Stimulated activated CD4-positive, alpha-beta T cell treated with anti-CD3 and anti-CD28 coated beads, Interleukin-4, amount 100 ng/mL, for 48 hours (primary cell): ENCODE measurements at places on chromosomes 5 and 9.

DNA sequence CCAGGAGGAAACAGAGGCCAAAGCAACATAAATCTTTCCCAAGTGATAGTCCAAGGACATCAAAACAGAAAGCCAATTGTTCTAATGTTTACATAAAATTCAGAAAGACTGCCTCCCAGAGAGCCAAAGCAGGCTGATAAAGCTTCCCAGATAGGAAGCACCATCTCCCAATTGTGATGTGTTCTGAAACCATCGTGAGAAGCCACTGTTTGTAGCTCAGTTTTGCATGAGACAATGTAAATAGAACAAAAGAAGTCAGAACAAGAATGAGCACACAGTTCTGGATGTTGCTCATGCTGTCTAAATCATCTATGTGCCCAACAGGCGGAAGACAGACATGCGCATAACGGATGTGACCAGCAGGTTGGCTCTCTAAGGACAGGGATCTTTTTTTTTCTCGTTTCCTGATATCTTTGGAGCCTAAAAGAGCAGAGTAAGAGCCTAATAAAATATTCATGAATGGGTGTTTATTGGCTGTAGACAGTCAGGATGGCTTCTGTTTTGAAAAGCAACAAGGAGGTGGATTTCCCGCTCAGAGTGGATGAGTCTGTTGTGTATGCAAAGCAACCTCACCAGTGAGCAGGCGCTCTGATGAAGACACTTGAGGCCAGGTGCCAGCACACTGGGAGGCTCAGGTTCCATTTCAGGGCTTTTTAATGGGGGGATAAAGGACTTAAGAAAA, 113.6 kb downstream of the GNA14 start:
- no peak for DNase-seq

DNA sequence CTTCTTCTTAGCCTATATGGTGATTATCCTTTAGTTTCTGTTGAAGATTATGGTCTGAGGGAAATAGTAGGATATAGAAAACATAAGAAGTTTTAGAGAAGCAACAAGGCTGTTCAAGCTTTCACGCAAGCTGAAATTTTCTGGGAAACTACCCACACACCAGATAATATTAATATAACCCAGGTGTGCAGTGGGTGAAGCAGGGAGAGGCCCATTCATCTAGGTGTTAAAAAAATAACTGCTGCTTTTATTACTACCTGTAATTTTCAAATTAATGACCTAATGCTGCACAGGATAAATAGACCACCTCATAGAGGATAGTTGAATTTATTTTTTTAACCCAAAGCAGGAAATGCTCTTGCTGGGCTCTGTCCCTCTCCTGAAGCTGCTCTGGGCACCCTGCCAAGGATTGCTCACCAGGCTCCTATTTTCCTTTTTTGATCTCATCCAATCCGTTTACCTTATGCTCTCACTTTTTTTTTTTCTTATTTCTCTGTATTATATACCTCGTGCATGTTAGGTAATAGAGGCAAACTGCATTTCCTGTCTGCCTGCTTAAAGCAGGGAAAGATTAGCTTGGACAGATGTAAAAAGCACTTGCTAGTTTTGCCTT, 124.3 kb upstream of the SLC12A2 start:
- no peak for DNase-seq

GRCh38 chr5:36482812-36483211, 123.6 kb upstream of the SLC1A3 start:
- no peak for DNase-seq

- DNase-seq = no peak
Observed at GRCh38 chr5:113705657-113706056, 192.2 kb downstream of the YTHDC2 start.

- DNase-seq = no peak
Observed at GRCh38 chr5:58447226-58447625, 12.7 kb downstream of the PLK2 start.

DNA sequence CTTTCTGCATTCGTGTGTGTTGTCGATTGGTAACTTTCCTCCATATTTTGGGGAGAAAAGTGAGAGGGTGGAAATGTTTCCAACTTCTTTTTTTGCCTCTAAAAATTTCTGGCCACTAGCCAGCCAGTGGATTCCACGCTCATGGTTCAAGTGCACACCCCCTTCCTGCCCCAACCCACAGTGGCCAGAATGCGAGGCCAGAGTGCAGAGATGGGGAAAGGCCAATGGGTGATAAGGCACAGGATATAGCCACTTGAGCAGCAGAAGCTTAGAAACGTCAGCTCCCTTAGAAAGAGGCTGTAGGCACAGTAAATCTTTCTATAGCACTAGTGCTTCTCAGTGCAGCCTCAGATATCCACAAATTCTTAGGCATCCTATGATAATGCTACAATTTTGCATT, 75.8 kb upstream of the ADRB2 start:
- no peak for DNase-seq

DNA sequence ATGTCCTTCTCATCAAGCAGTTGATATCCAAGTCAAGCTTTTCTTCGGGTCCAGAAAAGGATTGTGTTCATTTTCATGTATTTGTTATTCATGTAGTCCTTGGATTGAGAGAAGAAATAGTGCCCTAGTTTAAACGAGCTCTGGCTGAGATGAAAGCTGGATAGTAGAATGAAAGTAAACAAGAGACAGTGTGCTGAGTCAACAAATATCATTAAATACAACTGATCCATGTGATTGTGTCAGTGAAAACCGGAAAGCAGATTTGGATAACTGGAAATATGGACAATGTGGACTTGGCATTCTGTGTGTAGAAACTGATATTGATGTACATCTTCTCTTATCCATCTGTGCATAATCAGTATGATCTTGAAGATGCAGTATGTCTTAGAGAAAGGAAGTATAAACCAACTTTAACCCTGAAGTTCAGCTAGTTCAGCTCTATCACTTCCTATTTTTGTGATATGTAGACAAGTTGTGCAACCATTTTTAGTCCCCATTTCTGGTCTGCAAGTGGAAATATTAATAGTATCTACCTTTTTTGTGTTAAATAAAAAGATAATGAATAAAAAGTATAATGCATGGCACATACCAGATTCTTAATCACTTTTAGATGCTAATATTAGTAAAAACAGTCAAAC, 4.4 kb downstream of the MUSK start:
- no peak for DNase-seq

DNA sequence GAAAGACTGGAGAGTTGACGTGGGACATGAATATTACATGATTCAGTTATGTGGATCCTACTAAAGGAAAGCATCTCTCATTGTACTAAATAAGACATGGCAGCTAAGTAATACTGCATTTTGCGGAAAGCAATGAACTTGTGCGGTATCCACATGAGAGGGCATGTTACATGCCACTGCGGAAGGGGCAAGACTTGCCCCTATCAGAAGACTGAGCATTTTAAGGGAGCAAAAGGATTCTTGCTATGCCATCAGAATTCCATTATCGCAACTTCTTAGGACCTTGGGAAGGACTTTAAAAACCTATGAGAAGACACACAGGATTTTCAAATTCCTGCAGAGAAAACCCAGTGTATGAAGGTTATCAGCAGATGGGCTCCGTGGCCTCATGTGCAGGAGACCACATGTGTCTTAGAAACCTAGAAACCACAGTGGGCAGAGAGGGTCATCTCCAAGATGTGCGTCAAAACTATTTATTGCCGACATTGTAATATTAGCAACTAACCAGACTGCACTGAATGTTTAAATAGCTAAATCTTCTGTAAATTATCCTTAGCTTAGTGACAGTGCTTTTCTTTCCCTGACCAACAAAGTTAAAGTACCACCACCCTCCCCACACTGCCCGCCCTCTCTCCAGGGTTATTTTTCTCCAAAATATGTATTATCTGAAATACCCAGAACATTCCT, 457.7 kb downstream of the ICE1 start:
- DNase-seq = no peak

DNA sequence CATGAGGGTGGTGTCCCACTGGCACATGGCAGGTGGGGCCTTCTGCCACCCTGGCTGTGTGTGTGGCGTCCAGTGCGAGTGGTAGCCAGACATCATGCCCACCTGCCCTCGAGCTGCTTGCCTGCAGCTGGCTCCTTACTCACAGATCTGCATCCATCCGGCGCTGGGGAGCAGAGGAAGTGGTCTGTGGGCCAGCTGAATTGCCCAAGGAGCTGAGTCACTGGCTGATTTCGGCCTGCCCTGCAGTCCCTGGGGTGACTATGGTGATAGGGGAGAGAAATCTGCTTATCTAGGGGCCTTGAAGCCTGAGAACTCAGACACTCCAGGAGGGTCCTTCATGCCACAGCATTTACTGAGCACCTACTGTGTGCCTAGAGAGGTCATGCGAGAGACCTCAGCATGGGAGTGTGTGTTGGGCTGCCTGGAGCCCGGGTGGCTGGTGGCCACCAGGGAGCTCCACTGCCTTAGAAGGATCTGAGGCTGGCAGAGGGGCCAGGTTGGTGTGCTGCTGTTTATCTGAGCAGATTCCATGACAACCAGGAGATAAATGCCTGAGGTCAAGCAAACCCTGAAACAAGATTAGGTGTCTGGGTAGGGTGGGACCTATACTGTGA, 57.1 kb downstream of the SLC22A5 start:
- DNase-seq = peak; percentile 66

- DNase-seq = no peak
Observed at GRCh38 chr5:112930082-112930344, 8.0 kb upstream of the REEP5 start.

GRCh38 chr5:37248970-37249814, at the start of gene CPLANE1:
Gene CPLANE1, minus strand, starts transcription at chr5:37249376. Its CDS starts 1,678 bp downstream, at chr5:37247698.
- peak; percentile 58 for DNase-seq

DNA sequence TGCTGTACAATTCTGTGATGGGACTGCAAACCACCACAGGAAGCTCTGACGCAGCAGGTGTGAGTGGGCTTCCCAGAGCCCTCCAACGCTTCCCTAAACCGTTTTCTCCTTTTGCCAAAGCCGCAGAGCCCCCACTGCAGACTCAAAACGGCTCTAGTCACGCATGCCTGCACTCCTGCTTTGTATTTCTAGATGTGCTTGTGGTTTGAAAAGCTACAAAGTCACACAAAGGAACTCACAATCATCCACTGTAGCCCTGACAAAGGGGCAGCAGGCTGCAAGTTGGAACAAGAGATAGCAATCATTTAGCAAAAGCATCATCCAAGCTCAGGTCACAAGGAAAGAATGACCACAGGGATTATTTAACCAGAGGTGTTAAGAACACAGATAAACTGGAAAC, 79.3 kb downstream of the PTPN3 start:
- DNase-seq = no peak

DNA sequence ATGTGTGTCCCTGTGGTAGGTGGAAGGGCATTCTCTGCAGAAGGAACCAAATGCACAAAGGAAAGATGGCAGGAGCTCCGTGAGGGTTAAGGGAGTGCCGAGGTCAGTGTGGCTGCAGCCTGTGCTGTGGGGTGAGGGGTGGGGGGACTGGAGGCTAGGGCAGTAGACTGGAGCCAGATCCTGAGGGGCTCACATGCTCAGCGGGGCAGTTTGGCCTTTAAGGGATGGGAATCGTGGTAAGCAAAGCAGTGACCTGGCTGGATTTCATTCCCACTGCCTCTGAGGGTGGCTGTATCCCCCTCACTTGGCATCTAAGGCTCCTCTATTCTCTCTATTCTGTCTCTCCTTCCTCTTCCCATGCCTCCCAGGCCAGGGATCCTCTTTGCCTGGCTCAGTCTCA, 15.6 kb downstream of the PITX1 start:
- DNase-seq = no peak

GRCh38 chr9:83182071-83182470, 119.1 kb upstream of the RASEF start:
- no peak for DNase-seq

DNA sequence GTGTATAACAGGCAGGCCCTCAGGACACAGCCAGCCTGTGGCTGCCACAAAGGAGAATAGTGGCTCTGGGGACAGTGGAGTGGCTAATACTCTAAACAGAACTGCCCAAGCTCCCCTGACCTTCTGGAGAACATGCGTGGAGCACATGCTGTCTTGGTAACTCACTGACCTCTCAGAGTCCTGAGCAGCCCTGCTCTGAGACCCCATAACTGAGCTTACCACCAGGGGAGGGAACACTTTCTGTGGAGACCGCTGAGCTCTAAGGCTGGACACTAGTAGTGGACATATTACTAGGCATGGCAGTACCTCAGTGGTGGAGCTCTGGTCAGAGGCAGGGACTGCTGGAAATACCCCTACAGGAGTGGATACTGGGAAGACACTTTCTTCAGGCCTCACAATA, 60.2 kb upstream of the SPTLC1 start:
- no peak for DNase-seq

DNA sequence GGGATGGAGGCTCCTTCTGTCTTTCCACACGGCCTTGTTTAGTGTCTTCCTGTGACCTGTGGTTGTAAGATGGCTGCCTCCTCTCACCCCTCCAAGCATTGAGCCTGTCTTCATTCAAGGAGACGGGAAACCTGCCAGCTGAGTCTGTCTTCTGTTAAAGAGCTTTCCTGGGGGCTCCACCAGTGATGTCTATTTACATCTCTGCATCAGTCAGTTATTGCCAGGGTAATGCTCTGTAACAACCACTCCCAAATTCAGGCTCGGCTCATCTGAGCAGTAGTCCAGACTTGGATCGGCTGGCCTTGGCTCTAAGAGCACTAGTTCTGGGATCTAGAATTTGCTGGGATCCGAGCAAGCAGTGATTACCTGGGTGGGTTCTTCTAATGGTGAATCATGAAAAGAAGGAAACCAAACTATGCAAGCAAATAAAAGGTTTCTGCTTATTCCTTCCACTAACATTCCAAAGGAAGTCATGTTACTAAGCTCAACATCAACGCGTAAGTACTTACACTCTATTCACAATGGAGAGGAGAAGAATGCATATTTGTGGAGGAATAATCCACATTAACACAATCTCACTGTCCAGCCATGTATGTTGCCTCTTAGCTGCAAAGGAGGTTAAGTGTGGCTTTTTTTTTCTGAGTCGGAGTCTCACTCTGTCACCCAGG, 61.7 kb downstream of the GALNT12 start:
- DNase-seq = no peak

- DNase-seq = peak; percentile 50
Observed at GRCh38 chr5:180784497-180785097, 18.0 kb downstream of the MGAT1 start.

DNA sequence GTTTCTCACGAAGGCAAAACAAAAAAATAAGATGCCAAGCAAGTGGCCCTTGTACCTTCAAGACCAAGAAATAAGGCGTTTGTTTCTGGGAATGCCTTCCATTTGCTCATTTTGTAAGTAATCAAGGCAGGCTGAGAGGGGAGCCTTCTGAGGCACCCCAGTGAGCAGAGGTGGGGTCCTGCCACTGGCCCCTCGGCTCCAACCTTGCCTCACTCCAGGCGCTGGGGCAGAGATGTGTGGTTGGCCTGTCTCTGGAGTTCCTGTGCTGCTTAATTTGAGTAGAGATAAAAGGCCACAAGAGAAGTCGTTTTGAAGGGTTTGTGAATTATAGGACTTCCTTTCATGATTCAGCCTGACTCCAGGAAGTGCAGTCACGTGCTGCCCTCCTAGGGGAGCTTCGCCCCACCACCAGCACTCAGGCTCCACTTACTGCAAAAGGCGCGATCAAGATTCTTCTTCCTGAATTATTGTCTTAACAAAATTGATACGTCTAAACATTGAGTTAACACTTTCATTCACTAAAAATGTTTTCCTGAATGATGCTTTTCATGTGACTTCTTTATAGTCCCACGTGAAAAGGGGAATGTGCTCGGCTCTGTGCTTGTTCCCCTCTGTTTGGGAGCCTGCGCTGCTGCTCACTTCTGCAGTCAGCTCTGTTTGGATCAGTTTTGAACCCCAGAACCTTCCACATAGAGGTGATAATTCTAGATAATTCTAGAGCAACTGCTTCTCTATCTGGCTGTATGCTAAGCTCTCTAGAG, 13.7 kb downstream of the SYK start:
- DNase-seq = no peak

GRCh38 chr9:128656416-128657343, at the start of gene DYNC2I2:
Gene DYNC2I2, minus strand, starts transcription at chr9:128656847. Its CDS starts 121 bp downstream, at chr9:128656726.
- DNase-seq = peak; percentile 97

GRCh38 chr5:117461403-117461802, 886.8 kb upstream of the SEMA6A start:
- DNase-seq = no peak
